ENCODE measurements at places on chromosomes 12 and 14. TPM values are rescaled to one million over a fixed set of nuclear protein-coding genes. Genes with fewer than 3 reads are reported as not detected.

Gene ATL1
- total RNA-seq, result 0.60 TPM

Gene OLR1
- 0.34 TPM for total RNA-seq

Gene P2RX2
- total RNA-seq, result not detected

Gene TAS2R10
- total RNA-seq, result 0.23 TPM

All from heart right ventricle (tissue), 16 donors.